Psoas muscle (tissue), 8 donors: ENCODE measurements at places on chromosomes 5 and 9. TPM values are rescaled to one million over a fixed set of nuclear protein-coding genes. Genes with fewer than 3 reads are reported as not detected.
A peak's percentile ranks its signal among the peaks of the same experiment; 100 is the strongest.

DNA sequence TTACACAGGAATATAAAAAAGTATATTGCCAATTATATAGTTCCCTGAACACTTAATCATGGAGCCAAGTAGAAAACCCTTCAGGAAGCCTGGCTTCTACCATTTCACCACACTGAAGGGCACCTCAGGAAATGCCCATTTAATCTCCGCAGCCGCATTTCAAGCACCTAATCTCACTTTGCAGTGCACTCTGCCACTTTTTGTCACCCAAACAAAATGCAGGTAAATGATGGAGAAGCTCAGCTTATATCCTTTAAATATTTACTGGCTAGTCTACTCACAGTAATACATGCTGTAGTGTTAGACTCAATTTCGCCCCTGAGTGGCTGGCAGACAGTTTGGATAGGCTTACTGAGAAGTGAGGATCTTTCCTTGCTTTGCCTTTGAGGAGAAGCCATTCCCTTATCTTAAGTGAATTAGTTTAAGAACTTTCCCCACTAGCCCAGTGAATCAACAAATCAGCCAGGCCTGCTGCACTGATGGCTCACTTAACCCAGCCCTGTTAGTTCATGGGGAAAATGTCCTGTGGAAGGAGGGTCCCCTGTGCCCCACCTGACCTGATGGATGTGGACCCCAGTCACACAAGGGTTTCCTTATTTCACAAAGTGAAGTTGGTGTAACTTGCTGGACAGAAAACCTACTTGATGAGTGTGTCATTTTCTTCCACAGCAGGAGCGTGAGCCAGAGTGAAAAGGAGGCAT is 209.7 kb downstream of the CAAP1 start:
- no peak for DNase-seq
- H3K4me3 ChIP-seq: no peak overlapping the region
- H3K27ac ChIP-seq: no peak overlapping the region

DNA sequence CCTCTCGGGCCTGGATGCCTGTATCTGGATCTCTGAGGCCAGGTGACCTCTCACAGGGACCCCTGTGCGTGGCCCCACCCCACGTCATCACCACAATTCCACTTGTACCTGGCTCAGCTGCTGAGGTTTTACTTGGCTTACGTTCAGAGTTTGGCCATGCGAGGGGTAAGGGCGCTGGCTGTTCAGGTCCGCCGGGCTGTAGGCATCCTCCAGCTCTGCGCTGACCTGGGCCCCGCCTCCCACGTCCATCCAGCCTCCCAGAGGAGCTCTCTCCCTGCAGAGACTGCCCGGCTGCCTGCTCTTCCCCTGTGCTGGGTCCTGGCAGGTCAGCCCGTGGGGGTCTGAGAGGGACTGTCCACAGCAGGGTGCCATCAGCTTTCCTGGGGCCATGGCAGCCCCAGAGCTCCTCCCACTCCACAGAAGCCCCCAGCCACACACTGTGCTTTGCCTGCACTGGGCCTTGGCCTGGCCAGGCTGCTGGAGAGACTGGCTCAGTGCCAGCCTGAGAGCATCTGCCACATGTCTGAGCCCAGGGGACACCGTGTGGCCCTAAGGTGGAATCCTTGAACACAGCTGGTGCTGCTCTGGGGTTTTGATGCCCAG is 43.6 kb downstream of the SLC6A3 start:
- no peak overlapping the region for H3K4me3 ChIP-seq
- peaks cover 27% of the 10 kb centered on the region for H3K27me3 ChIP-seq
- DNase-seq: peak; percentile 20
- no peak overlapping the region for H3K27ac ChIP-seq

DNA sequence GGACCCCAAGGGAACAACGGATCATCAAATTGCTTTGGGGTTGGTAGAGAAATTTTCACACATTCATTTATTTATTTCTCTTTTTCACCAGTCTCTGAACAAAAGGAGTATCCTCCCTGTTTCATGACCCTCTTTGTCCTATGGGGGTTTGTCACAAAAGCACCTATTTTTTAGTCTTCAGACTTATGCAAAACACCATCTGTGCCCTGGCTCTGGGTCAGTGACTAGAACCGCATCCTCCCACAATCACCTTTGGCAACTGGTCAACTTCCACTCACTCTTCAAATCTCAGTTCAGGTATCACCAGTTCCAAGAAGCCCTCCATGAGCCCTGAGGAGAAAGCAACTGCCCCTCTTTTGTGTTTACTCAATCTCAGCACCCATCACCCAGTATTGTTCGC is 395.7 kb downstream of the CDK5RAP2 start:
- no peak overlapping the region for H3K4me3 ChIP-seq
- no peaks in the 10 kb centered on the region for H3K4me1 ChIP-seq
- no peak for DNase-seq

- peak; percentile 85 for DNase-seq
- peaks cover 82% of the 10 kb centered on the region for H3K4me1 ChIP-seq
- no peaks in the 10 kb centered on the region for H3K36me3 ChIP-seq
- no peaks in the 10 kb centered on the region for H3K27me3 ChIP-seq
- H3K4me3 ChIP-seq: peak overlapping the region; percentile 57
- H3K27ac ChIP-seq: peak overlapping the region; percentile 96
These were observed 18.1 kb downstream of the GSN start for GRCh38 chr9:121285835-121286687.

DNA sequence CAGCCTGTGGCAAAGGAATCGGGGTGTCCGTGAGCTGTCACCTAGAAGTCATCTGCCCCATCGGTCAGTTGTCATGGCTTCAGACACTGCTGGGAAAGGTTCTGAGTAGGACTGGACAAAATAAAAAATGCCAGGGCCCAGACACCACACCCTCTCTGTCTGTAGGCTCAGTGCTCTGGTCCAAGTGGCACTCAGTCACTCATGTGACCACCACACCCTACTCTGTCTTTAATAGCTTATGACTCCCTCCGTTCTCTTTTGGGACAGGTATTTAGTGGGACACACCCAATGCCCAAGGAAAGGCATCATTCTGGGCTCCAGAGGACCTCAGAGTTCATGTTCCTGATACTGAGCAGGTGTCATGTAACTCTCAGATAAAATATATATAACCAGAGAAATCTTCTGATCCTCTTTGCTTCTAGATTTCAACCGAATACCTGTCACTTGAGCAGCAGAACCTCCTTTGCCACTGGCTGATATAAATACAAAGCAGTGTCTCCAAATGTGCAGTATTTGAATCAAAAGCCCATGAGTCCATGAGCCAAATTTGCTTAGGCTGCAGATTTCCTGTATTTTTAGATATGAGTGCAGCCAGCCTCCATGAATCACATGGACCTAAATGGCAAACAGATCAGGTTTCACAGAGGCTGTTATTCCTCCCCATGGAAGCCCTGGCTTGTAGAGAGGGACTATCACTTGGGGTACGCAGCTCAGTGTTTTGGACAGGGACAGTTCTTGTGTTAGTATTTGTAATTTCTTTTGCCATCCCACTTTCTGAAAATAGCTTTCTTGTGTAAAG is 272.0 kb downstream of the ARHGAP26 start:
- peak overlapping the region; percentile 95 for H3K27ac ChIP-seq
- no peaks in the 10 kb centered on the region for H3K27me3 ChIP-seq
- peak; percentile 53 for DNase-seq
- H3K4me3 ChIP-seq: peak overlapping the region; percentile 8
- H3K4me1 ChIP-seq: peaks cover 17% of the 10 kb centered on the region

Gene KCNN2
- total RNA-seq: 1.3 TPM

- no peaks in the 10 kb centered on the region for H3K36me3 ChIP-seq
- no peak overlapping the region for H3K4me3 ChIP-seq
These were observed 730.0 kb downstream of the MAT2B start for GRCh38 chr5:164235300-164235891.

Gene MEIKIN
- total RNA-seq: not detected

Gene BAAT
- total RNA-seq: 0.71 TPM

Gene DMRT3
- not detected for total RNA-seq

Gene FOXE1
- total RNA-seq: not detected

Gene EIF4E1B
- total RNA-seq: not detected

GRCh38 chr5:134506054-134507039 is 19.1 kb upstream of the JADE2 start:
- H3K27me3 ChIP-seq: no peaks in the 10 kb centered on the region
- H3K36me3 ChIP-seq: no peaks in the 10 kb centered on the region
- peaks cover 53% of the 10 kb centered on the region for H3K4me1 ChIP-seq
- peak overlapping the region; percentile 39 for H3K27ac ChIP-seq

Gene EGFLAM
- 35.3 TPM for total RNA-seq

GRCh38 chr5:102481054-102481715 is 17.6 kb downstream of the SLCO6A1 start:
- H3K36me3 ChIP-seq: no peaks in the 10 kb centered on the region
- no peak overlapping the region for H3K4me3 ChIP-seq
- DNase-seq: no peak

- H3K27me3 ChIP-seq: no peaks in the 10 kb centered on the region
- no peak overlapping the region for H3K27ac ChIP-seq
- no peaks in the 10 kb centered on the region for H3K4me1 ChIP-seq
- H3K36me3 ChIP-seq: no peaks in the 10 kb centered on the region
- H3K4me3 ChIP-seq: no peak overlapping the region
- no peak for DNase-seq
These were observed 232.1 kb downstream of the ARHGEF28 start for GRCh38 chr5:73858054-73858453.

Gene ZNF354B
- 5.5 TPM for total RNA-seq

DNA sequence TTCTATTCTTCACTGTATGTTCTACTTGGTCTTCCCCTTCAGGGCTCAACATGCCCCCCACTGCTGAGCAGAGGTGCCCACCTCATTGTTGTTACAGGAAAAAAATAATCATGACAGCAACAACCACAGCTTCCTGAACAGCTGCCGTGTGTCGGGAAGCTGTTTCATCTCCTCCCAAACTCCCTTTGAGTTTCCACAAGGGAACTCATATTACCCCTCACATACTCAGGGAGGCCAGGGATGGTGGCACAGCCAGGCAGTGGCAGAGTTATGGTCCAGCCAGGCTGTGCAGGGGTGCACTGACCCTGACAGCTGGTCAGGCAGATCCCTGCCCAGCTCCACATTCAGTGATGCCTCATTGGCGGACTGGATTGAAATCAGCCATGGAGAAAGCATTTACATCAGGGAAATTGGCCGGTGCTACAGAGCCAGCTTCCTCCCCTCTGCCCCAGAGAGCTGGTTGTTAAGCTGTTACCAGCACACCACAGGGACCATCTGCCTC is 37.3 kb downstream of the SARDH start:
- no peaks in the 10 kb centered on the region for H3K4me1 ChIP-seq
- no peak for DNase-seq
- H3K36me3 ChIP-seq: no peaks in the 10 kb centered on the region
- no peak overlapping the region for H3K27ac ChIP-seq
- no peak overlapping the region for H3K4me3 ChIP-seq
- no peaks in the 10 kb centered on the region for H3K27me3 ChIP-seq

- no peaks in the 10 kb centered on the region for H3K36me3 ChIP-seq
- H3K27me3 ChIP-seq: no peaks in the 10 kb centered on the region
- no peak overlapping the region for H3K27ac ChIP-seq
- no peaks in the 10 kb centered on the region for H3K4me1 ChIP-seq
- no peak for DNase-seq
These were observed 31.1 kb downstream of the SLC24A2 start for GRCh38 chr9:19757745-19758144.

GRCh38 chr5:135964670-135965320 is 10.0 kb upstream of the LECT2 start:
- DNase-seq: no peak
- no peaks in the 10 kb centered on the region for H3K27me3 ChIP-seq
- H3K36me3 ChIP-seq: no peaks in the 10 kb centered on the region
- H3K4me3 ChIP-seq: no peak overlapping the region
- no peaks in the 10 kb centered on the region for H3K4me1 ChIP-seq

GRCh38 chr5:1759378-1759970 is 40.2 kb downstream of the MRPL36 start:
- no peak overlapping the region for H3K4me3 ChIP-seq
- DNase-seq: no peak
- H3K27me3 ChIP-seq: peaks cover 12% of the 10 kb centered on the region
- H3K4me1 ChIP-seq: no peaks in the 10 kb centered on the region
- H3K36me3 ChIP-seq: no peaks in the 10 kb centered on the region

DNA sequence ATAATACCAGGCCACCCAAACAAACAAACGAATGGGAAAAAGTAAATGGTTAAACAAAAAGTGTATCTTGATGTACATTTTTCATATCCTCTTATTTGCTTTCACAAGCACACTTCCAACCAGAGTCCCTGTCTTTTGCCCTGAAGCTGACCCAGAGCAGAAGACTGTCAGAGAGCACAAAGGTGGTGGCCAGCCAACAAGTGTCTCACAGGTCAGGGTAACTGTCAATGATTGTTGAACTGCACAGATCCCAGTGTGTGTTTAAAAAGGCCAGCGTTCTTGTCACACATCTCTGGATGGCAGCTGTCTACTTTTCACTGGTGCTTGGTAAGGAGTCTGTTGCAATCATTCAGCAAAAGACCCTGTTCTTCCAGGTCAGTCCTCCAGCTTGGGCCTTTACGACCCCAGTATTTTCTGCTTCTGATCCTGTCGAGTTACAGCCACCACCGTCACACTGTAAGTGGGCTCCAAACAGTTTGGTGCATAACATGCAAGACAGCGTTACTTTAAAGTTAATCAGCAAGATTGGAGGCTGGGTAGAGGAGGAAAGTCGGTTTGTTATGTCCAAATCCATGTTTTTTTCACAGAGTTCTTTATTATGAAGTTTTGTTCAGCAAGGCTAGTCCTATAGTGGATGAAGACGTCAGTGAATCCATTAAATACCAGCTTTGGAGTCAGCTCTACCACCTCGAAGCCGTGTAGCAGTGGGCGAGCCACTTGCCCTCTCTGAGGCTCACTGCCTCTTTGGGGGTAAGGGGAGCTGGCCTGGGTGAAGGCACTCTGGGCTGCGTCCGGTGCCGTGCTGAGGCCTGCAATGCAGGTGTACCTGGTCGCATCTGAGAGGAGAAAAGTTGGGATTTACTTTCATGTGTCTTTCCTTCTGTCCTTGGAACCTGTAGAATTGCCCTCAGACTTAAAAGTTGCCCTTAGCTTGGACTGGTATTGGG is 265.7 kb downstream of the AOPEP start:
- no peak overlapping the region for H3K27ac ChIP-seq
- no peak for DNase-seq
- H3K27me3 ChIP-seq: no peaks in the 10 kb centered on the region
- H3K4me3 ChIP-seq: no peak overlapping the region
- peaks cover 13% of the 10 kb centered on the region for H3K4me1 ChIP-seq
- H3K36me3 ChIP-seq: no peaks in the 10 kb centered on the region
